ENCODE measurements at places on chromosomes 16 and 17.

DNA sequence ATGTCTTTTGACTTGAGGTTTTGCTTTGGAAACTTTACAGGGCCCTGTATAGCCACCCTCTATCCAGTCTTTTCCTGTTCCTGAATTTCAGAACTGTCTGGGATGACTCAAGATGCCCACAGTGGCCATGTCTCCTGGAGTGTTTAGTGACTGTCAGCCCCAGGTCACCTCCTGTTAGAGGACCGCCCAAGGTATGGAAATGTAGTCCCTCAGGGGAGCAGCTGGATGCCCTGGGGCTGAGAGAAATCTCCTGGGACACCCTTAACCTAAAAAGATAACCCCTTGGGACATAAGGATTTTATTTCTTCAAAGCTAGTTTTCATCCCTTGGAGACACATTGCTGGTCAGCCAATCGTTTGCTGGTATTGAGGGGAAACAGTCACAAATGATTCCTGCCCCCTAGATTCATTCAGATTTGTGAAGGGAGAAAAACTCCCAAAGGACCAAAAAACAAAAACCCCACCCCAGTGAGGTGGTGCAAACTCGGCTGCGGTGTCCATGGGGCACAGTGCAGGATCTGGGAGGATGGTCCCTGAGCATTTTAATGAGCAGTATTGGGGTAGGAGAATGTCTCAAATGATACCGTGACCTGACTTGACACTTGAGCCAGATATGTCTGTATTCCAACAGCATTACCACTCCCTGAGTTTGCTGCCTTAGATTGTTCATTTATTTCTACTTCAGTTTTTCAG, 1.7 kb downstream of the ZNF267 start:
- DNase-seq = no peak

- no peak for DNase-seq
These were observed 98.1 kb downstream of the SDK2 start for GRCh38 chr17:73546114-73546513.

- no peak for DNase-seq
These were observed 7.3 kb upstream of the XYLT2 start for GRCh38 chr17:50338645-50339044.

DNA sequence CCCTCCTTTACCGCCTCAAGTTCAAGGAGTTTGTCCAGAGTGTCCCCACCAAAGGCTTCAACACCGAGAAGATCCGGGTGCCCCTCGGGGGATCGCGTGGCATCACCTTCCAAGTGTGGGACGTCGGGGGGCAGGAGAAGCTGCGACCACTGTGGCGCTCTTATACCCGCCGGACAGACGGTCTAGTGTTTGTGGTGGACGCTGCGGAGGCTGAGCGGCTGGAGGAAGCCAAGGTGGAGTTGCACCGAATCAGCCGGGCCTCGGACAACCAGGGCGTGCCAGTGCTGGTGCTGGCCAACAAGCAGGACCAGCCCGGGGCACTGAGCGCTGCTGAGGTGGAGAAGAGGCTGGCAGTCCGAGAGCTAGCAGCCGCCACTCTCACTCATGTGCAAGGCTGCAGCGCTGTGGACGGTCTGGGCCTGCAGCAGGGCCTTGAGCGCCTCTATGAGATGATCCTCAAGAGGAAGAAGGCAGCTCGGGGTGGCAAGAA, 1.1 kb downstream of the ARL4D start:
- no peak for DNase-seq

GRCh38 chr17:4986951-4987766, at the start of gene CAMTA2:
Gene CAMTA2 (minus strand): TSS chr17:4987675. CDS start chr17:4986222, 1,453 bp downstream.
- no peak for DNase-seq

DNA sequence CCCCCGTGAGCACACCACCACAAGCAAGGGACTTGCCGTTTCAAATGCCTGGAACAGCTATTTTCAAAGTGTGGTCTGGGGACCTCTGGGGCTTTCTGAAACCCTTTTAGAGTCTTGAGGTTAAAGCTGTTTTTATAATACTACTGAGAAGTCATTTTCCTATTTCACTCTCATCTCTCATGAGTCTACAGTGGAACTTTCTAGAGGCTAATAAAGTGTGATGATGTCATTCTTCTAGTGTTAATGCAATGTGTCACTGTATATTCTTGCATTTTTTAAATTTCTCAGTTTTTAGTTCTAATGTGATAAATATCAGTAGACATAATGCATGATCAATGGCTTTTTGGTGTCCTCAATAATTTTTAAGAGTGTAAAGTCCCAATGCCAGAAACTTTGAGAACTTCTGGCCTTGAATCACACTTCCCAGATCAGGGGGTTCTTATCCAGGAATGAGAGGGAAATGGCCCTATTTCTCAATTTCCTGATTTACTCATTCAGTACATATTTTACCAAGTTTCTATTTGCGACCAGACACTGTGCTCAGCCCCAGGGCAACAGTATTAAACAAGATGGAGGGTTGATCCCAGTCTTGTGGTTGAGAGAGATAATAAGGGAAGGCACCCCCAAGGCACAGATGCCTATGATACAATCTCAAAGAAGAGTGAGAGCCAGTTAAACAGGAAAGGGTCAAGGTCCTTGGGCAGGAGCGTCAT, 444.0 kb downstream of the HS3ST3B1 start:
- DNase-seq = no peak

DNA sequence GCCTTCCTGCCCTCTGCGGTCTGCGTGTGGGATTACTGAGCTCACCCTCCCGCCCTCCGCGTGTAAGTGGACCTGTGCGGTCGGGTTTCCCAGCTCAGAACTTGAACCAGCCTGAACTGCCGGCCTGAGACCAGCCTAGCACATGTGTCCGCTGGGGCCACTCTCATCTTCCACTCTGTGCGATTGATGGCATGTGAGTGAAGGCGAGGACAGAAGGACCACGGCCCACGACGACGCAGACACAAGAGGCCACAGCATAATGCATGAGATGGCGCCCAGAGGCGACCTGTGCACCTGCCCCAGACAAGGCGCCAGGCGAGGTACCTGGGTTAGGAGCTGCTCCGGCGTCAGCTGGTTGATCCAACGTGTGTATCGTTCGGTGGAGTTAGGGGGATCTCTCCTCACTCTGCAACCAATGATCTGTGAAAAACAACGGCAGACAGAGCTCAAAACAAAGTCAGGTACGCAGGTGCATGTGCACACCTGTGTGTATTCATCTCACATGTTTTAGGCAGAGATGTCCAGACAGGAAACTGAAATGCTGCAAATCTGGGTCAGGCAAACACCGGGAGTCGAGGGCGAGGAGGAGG, 74.5 kb upstream of the METRNL start:
- DNase-seq = no peak

DNA sequence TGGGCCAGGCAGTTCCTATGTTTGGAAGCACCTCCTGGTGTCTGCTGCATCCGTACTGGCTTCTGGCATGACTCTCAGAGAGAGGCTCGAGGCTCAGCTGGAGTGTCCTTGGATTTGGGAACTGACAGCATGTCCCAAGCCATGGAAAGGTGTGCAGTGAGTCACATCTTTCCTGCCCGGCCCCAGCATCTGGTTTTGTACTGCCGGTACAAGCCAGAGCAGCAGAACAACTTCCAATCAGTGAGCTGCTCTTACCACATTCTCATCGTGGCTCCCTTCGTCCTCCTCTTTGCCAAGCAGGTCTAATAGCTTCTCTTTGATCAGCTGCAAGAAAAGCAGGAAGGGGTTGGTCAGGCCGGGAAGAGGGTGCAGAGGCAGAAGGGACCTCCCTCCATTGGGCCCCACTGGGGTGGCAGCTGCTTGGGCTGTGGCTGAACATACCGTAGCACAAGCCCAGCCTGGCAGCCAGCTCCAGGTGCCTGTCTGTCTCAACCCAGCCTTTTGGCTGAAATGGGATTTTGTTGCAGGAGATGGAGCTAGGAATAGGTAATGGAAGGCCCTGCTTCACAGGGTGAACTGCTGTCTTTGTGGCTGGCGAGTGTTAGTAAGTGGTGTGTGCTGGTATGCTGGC, 24.2 kb downstream of the SPACA3 start:
- DNase-seq = no peak

- no peak for DNase-seq
These were observed 423.6 kb upstream of the CDH11 start for GRCh38 chr16:65545413-65545956.

- no peak for DNase-seq
These were observed 213.1 kb upstream of the DYNLRB2 start for GRCh38 chr16:80327740-80328139.

- DNase-seq = no peak
These were observed 258.6 kb downstream of the NTN1 start for GRCh38 chr17:9279893-9280292.

DNA sequence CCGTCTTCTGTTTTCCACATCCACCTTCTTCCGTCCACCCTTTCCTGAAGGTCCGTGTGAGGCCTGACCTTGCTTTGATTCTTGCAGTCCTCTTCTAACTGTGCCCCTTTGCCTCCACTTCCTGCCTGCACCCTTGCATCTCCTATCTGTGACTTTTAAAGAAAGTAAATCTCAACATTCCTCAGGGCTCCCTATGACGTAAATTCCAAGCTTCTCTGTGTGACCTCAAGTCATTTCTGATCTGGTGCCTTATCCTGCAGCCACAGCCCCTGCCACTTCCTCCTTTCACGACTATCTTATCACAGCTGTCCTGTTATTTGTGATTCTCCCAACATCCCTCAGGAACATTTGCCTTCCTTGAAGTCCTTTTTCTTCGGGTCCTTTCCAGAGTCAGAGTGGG, 520.5 kb downstream of the CDH13 start:
- DNase-seq = no peak

GRCh38 chr17:43020789-43021740, 1.1 kb downstream of the VAT1 start:
- no peak for DNase-seq

DNA sequence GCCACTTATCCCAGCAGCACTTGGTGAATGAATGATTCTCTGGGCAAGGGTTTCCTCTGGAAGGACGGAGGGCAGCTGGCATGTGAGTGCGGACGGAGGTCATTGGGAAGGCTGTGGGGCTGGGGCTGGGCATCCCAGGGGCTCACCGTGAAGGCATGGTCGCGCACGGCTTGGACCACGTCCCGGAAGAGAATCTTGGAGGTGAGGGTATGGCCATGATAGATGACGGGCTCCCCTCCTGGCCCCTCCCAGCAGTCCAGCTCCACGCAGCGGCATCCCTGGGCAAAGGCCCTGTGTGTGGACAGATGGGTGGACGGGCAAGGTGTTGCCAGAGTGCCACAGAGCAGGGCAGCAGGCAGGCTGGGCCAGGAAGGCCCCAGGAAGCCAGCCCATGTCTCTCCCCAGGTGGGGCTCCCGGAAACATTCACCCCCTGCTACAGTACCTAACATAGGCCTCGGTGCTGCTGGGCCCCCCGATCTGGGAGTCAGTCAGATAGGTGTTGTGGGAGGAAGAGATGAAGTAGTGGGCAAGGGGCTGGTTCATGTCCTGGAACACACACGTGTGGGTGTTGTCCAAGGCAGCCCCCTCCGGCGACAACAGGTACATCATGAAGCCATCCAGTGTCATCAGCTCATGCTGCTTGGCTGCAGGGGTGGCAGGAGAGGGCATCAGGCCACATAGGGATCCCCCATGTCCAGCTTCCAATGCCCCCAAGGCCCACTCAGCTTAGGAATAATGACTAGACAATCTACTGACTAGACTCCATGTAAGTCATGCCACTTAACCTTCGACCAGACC, 14.3 kb downstream of the PLCD3 start:
- DNase-seq = no peak

- DNase-seq = no peak
These were observed 75.6 kb downstream of the TIMM22 start for GRCh38 chr17:1072551-1072961.

DNA sequence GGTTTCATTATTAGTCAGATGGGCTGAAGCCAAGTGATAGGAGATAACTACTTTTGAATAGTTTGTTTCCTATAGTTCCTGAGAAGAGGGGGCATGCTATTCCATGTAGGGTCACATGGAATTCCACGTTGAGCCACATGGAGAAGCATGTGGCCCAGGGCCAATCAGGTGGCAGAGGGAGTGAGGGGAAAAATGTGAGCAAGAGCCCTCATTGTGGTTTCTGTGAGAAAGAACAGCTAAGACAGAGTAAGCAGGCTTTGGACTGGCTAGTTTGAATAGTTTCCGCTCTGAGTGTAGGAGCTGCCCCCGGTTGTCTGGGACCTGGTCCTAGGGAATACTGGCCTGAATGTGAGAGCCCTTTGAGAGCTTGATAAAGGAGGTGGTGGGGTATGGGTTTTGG, 69.9 kb upstream of the CNTNAP4 start:
- no peak for DNase-seq

DNA sequence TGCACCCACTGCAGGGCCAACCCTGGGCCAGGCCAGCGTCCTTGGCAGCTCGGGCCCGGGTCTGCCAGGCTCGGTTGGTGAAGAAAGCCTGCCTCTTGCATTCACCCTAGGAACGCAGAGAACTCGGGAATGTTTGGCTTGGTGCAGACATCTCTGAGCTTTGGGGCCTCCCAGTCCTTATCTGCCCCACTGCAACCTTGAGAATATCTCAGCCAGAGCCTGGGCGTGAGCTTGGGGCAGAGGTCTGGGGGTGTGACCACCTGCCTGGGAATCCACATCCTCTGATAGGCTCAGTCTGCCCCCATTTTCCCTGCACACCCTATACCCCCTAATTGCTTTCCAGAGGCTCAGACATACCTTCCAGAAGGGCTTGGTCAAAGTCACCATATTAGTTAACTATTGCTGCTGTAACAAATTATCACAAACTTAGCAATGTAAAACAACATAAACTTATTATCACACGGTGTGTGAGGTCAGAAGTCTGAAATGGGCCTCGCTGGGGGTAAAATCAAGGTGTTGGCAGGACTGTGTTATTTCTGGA, 30.7 kb upstream of the ZNF423 start:
- no peak for DNase-seq

DNA sequence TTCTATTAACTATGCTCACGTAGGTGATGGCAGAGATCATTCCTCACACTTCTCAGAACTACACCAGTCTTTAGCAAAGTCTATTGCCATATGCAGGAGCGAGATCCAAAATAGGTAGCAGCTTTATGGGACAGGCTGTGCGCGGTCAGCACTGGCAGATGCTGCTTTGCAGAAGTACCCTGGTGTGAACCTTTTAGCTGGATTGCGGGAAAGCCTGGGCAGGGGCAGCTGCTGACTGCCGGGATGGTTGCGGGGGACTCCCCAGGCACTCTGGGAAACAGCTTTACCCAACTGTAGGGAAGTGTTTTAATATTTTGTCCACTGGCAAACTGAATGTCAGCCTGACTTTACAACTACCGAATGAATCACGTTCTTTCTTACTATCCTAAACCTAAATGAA, 251.3 kb downstream of the HS3ST3A1 start:
- DNase-seq = no peak

- DNase-seq = no peak
These were observed 1.7 kb upstream of the ITPRIPL2 start for GRCh38 chr16:19112099-19112407.

- DNase-seq = no peak
These were observed 771.7 kb downstream of the KCNJ18 start for GRCh38 chr17:22464041-22464440.

DNA sequence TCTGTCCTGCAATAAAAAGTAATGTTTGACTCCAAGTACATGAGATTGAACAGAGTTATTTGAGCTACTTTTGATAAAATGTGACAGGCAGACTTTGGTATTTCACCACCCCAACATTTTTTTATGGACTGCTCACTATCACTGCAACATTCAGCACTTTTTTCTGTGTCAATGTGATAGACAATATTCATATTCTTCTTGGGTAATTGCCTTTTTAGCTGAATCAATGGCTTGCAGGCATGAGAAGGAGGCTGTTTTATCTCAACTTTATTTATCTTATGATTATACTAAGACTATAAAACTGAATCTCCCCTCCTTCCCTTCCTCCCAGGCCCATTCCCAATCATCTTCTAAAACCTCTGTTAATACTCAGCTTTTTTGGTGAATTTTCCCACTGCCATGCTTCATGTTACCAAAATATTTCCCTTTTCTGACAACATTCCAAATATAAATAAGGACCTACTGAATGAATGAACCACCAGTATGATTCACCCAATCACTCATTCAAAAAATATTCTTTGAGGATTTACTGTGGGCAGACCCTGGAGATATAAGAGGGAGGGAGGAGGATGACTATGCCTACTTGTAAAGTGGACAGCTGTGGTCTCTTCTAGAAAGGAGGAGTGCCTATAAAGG, 67.6 kb downstream of the CDH13 start:
- DNase-seq = no peak

All from NCI-H1417 treated with DMSO at 0.1 percent for 48 hours (cell line).